Brain microvascular endothelial cell (primary cell): ENCODE measurements at places on chromosomes 6 and 20.

DNA sequence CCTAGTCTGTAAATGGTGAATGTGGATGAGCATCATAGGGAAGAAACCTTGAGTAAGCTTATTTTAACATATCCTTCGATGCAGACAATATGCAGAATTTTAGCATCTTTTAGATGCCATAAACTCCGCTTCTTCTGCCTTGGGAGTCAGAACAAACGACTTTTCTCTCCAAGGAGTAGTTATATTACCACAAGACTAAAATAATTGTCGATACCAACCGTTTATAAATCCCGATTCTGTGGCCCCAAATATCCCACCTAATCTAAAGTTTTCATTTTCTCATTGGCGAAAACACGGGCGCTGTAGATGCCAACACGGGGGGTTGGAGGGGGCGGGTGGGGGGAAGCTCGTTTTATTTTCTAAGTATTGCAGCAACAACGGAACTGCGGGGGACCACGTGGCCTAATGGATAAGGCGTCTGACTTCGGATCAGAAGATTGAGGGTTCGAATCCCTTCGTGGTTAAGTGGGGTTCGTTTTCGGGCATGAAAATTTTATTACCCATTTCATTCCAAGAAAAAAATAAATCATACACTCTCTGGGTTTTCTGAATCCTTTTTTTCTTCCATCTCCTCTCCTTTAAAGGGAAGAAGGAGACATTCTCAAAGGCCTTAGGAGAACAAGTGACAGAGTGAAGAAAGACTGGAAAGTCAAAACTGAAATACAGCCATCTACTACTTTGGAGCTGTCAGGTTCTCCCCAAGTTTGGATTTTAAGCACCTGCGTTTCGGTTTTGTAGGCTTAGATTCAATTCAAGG lies 65.5 kb upstream of the BTN3A2 start:
- DNase-seq: peak; percentile 45

DNA sequence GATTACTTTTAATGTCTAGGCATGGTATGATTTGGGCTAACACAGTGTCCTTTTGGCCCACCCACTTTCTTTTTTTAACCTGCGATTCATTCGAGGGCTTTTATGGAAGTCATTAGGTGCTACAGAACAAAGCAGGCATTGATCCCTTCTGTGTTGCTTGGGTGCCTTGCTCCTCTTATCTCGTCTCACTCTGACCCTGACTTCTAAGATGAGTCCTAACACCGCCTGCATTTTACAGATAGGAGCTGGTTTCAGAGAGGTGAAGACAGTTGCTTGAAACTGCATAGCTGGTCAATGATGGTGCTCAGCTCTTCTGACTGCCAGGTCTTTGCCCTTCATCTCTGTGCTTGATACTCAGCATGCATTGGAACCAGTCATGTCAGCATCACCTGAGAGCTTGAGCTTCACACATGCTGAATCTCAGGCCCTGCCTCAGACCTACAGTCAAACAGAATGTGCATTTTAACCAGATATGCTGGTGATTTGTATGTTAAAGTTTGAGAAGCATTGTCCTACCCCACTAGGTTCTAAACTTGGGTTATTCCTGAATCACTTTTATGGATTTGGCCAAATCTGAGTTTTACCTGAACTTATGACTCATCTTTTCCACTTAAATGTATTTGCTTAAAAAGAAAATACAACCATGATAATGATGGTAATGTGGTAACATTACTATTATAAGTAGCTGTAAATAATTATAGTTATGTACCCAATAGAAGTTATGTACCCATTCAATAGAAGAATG lies 142.3 kb downstream of the PLCB4 start:
- DNase-seq: no peak

GRCh38 chr6:20729086-20729485 lies 194.8 kb downstream of the CDKAL1 start:
- no peak for DNase-seq

- no peak for DNase-seq
These were observed 179.1 kb downstream of the SOD2 start for GRCh38 chr6:159513914-159514313.

- DNase-seq: peak; percentile 29
These were observed 432.2 kb downstream of the HTR1B start for GRCh38 chr6:77030929-77031674.

GRCh38 chr6:30378290-30378937 lies 33.5 kb downstream of the RPP21 start:
- no peak for DNase-seq

DNA sequence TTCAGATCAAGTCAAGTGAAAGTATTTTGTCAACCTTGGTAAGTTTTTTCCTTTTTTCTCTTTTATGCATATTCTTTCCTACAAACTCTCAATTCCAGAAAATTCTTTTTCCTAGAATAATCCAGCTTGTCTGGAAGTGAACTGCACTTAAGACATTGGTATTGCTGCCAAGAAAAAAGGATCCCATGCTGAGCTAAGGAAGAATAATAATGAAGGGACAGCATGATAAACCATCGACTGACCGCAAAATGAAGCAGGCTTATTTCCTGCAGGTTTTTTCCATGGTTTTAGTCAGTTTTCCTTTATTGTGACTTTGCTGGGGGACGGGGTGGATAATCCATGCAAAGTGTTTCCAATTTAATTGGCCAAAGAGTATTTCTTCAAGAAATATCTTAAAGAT lies 857.6 kb upstream of the SLC35B3 start:
- DNase-seq: peak; percentile 2

DNA sequence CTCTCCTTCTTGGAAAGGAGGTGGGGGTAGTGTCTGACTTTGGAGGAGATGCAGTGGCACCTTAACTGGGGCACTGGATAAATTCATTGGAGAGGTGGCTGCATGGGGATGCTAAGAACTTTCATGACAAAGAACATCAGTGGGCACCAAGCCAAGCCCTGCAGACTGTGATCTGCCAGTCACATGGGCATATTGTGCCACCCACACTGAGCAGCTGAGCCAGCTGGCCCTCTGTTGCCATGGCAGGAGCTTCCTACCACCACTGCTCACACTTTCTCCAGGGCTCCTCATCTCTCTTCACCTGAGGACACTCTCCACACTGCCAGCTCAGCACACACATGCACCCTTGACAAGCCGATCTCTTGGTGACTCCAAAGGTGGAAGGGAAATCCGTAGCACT lies 715.6 kb downstream of the QKI start:
- DNase-seq: no peak

- no peak for DNase-seq
These were observed 2.5 kb upstream of the BPIFA1 start for GRCh38 chr20:33233129-33233774.

GRCh38 chr6:114989279-114989964 lies 646.6 kb upstream of the HS3ST5 start:
- DNase-seq: no peak

- DNase-seq: no peak
These were observed 8.8 kb upstream of the TREML2 start for GRCh38 chr6:41209547-41210320.

GRCh38 chr6:155687645-155688044 lies 232.0 kb upstream of the NOX3 start:
- DNase-seq: no peak
